ENCODE measurements at places on chromosomes 7 and 10. TPM values are rescaled to one million over a fixed set of nuclear protein-coding genes. Genes with fewer than 3 reads are reported as not detected.

The OR2F2 gene
- total RNA-seq, result not detected

The ZNF804B gene
- total RNA-seq, result not detected

The SLC26A3 gene
- total RNA-seq, result not detected

The PIK3CG gene
- total RNA-seq, result 12.2 TPM

The PARD3 gene
- total RNA-seq, result 34.8 TPM

The CYP26A1 gene
- 0.07 TPM for total RNA-seq

The OGA gene
- 80.0 TPM for total RNA-seq

The AP1S1 gene
- 161 TPM for total RNA-seq

DNA sequence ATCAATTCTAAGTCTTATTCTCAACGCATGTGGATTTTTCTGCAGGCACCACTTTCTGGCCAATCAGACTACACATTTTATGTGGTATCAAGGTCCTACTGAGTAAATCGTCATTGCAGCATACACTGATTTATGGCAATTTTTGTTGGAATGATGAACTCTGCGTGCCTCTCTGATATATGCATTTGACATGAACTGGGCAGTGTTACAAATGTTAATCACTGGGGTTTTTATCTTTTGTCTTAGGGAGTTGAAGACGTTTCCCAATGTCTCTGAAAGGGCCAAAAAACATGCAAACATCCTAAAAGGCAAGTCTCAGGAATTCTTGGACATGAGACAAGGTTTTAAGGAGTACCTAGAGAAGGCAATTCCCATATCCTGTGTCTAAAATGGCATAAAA is 809.5 kb upstream of the CELF2 start:
- DNase-seq, result no peak

DNA sequence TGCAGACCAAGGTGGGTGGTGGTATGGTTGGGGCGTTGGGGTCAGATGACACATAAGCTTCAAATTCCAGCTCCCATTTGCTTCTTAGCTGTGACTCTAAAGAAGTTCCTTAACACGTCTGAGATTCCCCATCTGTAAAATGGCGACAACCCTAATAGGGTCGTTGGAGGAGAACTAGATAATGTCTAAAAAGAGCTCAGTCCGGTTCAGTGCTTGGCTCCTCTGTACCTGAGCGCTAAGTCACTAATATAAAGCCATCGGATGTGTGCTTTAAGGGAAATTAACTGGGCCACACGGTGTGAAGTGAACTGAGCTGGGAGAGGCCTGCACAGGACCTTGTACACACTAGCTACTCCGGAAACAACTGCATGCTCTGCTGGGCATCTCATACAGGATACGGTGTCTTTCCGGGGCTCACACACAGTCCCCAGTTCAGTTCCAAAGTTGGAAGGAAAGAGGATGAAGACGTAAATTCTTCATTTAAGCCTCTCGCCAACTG is 476 bp upstream of the ZFYVE27 start:
- no peak for DNase-seq

DNA sequence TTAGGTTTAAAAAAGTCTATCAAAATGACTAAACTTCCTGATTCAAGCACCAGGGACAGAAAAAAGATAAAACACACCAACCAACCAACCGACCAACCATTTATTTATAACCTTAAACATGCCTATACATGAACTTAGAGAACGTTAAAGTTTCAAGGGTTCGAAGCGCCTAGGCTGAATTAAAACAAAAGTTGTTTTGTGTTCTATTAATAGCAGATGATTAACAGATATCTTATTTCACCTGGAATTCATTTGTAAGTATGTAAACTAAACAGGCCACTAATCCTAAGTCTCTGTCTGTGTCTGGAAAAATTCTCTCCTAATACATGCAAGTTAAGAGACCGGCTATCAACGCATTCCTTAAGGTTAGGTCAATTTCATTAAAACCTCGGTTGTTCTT is 1.4 kb downstream of the BAIAP2L1 start:
- no peak for DNase-seq

- no peak for DNase-seq
These were observed 421.6 kb downstream of the PAXIP1 start for GRCh38 chr7:154581251-154581890.

- DNase-seq, result no peak
These were observed 86.4 kb upstream of the KIF5B start for GRCh38 chr10:32142646-32143045.

- no peak for DNase-seq
These were observed 76.0 kb downstream of the ATE1 start for GRCh38 chr10:121851786-121852185.

- DNase-seq, result no peak
These were observed 212.8 kb downstream of the ZNF365 start for GRCh38 chr10:62587011-62587410.

DNA sequence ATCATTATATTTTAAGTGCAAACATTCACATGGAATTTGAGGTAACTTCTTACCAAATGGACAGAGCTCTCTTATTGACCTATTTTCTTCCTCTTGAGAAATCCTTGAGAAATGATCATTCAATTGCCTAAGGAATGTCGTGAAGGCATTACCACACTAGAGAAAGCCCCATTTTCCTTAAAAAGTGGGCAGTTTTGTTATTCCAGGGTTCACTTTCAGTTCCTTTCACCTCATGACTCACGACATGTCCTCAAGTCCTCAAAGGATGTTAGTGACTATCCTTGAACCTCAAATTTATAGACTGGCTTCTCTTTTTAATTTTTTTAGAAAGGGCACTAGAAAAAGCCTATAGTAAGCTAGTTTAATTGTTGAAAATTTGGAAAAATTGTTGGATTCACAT is 40.4 kb upstream of the SMIM30 start:
- no peak for DNase-seq

GRCh38 chr10:6601246-6601805 is 21.2 kb upstream of the PRKCQ start:
- DNase-seq, result no peak

- no peak for DNase-seq
These were observed 3.0 kb downstream of the H2BK1 start for GRCh38 chr7:151207315-151207714.

- no peak for DNase-seq
These were observed 35.6 kb downstream of the SRPK2 start for GRCh38 chr7:105352901-105353668.

DNA sequence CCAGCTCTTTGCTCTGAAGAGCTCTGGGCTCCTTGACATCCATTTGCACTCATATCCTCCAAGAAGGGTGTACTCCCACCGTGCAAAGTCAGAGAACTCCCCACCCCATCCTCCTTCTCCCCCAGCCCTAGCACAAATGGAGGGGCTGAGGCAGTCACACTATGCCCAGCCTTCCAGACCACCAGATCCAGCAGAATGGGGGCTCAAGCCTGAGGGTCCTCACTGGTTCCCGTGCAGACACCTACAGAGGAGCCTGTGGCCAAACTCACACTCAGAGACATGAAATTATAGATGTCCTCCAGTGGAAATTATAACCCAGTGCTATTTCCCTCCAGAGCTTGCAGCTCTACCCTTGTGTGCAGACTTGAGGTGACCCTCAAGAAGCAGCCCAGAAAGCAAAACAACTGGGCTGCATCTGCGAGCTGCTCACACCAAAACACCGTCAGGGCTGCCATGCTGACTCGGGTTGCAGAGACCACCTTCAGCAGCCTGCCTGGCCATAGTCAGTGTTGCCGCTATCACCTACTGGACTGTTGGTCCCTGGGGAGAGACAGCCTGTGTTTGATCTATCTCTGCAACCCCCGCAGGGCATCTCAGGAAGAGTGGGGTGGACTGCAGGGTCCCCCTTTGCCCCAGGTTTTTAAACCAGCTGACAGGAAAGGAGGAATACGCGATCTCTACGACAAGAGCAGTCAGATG is 7.4 kb downstream of the ZNF488 start:
- no peak for DNase-seq

DNA sequence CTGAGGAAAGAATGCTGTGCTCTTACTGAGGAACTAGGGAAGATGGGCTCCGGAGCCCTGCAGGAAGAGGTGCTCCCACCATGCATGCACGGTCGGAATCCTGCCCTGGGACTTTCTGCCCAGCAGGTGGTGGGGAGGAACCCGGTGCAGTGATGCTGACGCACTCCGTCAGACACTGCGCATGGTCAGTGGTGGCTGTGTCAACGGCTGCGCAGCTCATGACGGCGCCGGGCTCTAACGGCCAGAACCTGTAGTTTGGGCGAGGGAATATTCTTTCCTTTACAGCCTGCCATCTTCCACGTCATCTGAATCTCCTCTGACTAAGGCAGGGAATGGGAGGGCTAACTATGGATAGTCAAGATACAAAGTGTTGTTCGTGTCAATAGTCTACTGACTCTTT is 189.2 kb upstream of the MGMT start:
- DNase-seq, result no peak

Measured in pulmonary artery endothelial cell (primary cell).